Activated CD8-positive, alpha-beta memory T cell treated with anti-CD3 and anti-CD28 coated beads for 1 hour (primary cell): ENCODE measurements at places on chromosomes 5 and 9.

DNA sequence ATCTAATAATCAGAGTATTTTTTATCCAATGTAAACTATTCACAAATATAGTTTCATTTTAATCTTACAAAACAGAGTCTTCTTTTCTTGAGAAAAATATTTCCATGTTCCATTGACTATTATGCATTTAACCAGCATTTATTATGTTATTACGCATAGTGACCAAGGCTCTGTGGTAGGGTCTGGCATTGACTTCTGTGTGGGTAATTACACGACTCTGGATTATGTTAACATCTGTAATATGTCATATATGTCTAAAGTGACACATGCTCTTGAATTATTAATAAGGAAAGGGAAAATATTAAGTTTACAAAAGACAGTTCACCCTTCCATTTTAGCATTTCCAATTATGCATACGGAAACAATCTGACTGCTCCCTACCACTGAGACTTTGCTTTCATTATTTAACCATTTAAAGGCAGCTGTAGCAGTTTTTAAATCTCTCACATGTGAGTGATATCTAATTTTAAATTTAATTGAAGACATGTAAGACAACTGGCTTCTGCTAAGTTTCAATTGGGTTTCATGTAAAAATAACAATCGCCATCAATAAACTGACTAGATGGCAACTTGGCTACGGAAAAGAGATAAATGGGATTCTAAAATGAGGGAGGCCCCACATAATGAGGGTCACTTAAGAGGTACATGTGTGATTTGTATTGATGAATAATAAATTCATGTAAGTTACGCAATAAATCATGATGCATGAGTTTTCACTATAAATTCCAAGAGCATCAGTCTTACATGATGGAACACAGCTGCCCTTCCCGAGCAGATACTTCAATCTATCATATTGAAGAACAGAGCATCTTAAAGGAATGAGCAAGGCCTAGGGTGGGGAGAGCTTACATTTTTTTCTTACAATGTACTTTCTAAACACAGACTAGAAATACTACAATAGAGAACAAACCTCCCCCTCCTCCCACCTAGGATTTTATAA lies 1056.8 kb downstream of the MAT2B start:
- DNase-seq: no peak

DNA sequence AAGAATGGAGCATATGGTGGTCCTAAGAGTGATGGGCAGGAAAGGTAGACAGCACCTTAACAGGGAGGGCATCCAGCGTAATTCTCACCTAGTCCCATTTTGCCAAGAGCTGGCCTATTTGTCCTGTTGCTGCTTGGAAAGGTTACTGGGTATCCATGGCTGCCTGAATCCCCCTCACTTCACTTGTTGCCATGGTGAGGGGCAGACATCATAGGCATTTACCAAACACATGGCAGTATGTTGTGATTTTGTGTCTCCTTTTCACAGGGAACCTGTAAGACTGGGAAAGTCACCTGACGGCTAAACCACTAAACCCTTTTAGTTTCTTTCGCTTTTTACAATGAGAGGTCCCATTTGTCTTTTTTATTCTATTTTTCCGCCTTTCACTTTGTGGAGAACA lies 227.1 kb downstream of the CD180 start:
- DNase-seq: no peak

GRCh38 chr5:159290741-159291140 lies 27.7 kb downstream of the UBLCP1 start:
- no peak for DNase-seq

GRCh38 chr5:132526974-132527564 lies 16.3 kb downstream of the IL5 start:
- no peak for DNase-seq

DNA sequence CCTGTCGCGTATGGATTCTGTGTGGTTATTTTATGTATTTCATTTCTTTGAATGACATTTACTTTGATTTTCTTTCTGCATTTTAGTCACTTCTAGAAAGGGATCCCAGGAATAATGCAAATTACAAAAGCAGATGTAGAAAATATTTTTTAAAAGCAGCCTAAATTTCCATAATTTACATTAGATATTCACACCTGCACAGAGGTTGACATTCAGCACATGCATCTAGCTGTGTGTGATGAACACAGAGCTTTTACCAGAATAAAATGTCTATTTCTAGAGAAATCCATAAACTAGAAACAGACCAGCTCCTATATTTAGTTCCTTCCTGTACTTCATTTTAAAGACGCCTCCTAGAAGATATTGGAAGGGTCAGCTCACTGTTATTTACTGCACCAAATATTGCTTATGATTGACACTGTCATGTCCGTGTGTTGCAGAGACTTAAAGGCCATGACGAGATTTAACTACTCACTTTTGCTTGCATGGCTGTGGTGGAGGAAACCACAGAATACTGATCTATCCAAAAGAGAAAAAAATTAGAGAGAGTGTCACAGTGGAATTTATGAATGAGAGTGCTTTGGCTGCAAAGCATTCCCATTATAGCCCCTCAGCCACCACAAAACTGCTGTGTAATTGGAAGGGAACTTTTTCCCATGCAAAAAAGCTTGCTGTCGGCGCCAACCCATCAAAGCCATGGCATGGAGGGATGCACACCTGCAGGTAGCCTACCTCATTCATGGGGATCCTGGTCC lies 58.1 kb downstream of the EBF1 start:
- DNase-seq: no peak

DNA sequence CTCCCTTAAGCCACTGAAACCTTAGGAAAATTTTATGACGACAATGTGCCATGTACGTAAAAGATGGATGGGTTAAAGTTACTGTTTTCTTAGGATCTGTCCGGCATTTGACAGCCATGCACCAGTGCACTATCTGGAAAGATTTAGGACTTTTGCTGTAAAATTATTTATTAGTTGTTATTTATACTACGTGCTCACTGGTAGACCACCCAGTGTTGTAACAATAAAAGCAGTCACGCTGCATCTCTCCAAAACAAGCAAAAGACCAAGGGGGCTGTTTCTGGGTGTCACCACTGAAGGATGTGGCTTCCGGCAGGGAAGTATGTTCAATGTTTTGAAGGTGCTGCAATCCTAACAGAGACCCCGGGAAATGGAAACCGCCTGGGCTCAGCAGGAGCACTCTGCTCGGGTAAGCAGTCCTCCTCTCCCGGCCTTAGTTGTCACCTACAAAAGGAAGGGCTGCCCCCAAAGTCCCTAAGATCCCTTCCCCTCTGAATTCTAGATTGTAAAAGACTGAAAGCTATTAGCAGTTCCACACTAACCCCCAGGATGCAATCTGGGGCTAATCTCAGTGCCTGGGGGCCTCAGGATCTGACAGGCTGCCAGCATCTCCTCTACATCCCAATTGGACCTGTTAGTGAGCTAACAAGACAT lies 38.6 kb downstream of the SAXO1 start:
- DNase-seq: no peak

- DNase-seq: no peak
Observed at GRCh38 chr5:176373100-176373818, 8.0 kb downstream of the ARL10 start.

DNA sequence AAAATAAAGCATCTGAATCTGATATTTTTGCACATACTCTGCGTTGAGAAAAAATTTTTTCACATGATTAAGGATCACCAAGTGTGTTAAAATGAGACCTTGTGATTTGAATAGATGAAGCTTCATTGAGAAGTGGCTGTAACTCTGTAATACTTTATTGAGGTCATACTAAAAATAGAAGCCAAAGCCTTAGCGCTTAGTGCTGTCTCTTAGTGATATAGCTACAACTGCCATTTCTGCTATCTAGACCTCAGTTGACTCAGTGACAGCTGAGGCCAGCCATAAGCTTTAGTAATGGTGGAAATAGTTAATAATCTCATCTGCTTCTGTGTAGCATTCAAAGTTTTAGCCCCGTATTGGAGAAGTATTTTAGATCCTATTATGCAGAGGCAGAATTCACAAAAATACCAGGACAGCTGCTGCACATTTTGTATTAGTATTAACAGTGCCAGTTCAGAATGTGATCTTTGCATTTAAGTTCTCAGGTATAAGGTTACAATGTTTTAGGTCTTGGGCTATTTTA lies 107.4 kb upstream of the SGCD start:
- DNase-seq: no peak

DNA sequence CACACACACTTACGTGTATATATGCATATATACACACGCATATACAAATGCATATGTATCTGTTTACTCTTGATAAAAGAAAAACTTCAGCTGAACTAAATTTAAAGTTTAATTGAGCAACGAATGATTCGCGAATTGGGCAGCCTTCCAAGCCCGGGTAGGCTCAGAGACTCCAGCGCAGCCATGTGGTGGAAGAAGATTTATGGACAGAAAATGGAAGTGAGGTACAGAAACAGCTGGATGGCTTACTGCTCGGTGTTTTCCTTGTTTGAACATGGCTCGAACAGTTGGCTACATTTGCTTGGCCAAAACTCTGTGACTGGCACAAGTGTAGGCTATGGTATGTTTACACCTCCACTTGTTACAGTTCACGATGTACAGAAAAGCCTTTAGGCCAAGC lies 239.3 kb upstream of the PRDM9 start:
- DNase-seq: no peak

GRCh38 chr5:54516051-54516655 lies 1.4 kb upstream of the SNX18 start:
- DNase-seq: no peak

DNA sequence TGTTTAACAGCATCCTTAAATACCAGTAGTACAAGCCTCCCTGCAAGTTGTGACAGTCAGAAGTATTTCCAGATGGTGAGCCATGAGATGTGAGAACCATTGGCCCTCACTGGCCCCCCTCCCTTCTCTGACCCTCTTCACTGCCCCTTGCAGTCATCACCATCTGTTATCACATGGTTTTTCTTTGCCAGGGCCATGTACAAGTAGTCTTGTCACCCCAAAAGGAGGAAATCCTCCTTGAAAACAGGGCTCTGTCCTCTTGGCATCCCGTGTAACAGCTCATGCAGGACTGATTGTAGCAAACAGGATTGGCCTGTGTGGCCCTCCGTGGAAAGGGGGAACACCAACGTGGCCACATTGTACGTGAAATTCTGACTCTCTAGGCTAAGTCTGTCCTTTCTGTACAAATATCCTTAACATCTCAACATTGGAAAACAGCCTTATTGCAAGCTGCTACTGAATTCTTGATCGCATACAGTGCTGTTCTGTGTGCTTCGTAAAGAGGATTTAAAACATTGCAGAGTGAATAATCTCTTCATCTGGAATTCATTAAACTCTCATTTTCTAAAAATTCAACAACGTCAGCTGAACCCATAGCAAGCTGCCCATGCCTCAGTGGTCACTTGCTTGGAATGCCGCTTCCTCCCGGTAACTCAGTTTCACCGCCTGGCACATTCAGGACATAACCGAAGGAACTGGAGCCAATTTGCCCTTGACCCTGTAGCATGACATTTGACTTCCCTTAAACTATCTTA lies 171.7 kb downstream of the ATPSCKMT start:
- DNase-seq: no peak

DNA sequence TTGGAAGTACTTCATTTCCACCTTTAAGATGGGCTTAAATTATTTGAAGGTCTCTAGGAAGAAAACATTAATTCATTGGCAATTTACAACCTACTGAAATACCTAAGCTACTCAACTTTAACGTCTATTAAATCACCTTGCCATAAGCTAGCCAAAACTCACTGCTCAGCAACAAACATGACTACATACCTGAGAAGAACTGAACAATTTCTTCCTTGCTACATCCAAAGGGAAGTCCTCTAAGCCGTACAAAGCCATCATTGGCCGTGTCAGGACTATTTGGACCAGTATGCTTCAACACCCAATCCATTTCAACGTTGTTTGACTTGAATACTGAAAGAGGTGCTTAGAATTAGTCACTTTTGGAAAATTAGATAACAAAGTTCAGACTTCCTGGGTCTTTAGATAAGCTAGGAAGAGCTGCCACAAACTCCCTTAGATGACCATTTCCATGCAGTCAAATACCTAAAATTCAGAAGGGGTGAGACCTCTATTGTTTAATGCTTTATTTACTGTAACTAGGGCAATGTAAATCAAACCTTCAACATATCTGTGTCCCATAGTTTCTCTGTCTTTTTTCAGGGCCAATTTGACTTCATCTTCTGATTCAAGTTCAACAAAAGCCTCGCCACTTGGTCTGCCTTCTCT lies 2.6 kb downstream of the HNRNPH1 start:
- DNase-seq: no peak

GRCh38 chr5:177982072-177982727 lies 13.8 kb downstream of the PROP1 start:
- DNase-seq: no peak

- DNase-seq: no peak
Observed at GRCh38 chr9:2613730-2614271, 7.8 kb upstream of the VLDLR start.

DNA sequence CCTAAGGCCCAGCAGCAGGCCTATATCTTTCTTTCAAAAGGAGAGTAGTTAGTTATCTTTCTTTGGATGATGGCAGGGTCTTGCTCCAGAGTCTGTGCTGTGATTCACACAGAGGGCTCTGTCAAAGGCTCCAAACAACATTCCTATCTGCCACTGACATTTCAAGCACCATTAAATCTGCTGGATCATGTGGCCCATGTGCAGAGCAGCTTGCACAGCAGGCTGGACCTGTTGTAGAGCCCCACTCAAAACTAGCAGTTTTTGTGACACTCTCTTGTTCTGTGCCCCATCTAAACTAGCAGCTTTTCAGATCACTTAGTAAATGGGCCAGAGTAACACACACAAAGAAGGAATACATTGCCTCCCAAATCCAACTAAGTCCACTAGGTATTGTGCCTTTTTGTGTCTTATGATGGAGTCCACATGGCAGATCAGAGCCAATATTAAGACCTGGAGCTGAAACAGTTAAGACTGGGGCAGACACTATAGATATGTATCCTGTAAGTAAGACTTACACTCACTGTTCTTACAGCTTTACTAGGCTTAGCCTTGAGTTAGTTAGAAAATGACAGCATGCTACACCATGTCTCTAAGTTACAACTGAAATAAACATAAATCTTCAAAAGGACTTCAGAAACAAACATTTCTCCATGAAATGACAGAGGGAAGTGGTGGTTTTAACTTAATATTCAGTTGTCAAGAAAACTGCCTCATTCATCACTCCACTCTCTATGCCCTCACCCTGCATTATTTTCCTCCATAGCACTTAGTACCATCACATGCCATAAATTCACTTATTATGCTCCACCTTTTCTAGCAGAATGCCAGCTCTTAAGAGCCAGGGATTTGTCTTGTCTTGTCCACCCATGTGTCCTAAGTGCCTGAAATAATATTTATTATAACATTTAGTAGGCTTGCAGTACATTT lies 400.9 kb downstream of the RAB3C start:
- DNase-seq: no peak

DNA sequence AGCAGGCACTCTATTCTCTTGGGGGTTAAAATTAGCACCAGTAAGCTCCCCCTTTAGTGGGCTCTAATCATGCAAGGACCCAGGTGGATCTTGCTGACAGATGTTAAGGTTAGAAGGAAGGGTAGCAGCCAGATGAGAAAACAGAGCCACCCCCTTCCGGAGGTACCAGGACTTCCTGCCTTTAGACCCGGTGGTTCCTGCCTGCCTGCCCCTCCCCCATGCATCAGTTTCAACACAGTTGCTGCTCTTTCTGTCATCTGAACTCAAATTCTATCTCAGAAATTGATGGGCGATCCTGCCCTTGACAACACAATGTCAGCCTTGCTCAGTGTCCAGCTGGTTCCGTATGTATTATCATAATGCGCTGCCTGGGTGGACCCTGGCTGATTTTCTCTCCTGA lies 287.3 kb downstream of the EBF1 start:
- DNase-seq: no peak
